AML-193 (cell line): ENCODE measurements at places on chromosomes 6 and 20.

DNA sequence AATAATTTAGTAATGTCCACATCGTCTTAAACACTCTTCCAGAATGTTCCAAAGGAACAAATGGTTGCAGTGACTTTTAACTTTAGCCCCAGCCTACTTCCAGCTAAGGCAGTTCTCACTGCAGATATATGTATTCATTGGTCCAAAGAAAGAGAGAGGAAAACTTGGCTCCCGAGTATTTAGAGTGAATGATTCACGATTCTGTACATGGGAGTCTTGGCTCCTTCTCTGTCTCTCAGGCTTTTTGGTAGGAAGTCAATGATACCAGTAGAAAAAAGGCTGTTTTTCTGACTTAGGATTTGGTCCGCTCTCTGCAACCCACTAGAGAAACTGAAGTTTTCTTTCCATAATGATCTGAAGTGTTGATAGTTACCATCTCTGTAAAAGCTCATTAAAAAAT lies 38.6 kb downstream of the E2F3 start:
- no peak for DNase-seq

DNA sequence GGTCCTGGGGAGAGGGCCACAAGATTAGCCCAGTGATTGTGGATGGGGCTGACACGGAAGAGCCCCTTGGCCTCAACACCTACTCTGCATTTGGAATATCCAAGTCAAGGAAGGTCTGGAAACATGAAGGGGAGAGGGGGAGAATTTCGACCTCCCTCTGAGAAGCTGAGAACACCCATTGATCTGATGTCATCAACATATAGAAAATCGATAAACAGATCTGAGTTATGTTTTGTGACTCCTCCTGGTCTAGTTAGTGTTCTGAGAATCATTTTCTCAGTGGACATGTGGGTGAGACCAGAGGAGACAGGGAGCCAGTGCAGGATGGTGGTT lies 108.0 kb downstream of the SLC22A3 start:
- no peak for DNase-seq

- peak; percentile 94 for DNase-seq
Measured at GRCh38 chr20:8394308-8394945, 262.4 kb downstream of the PLCB1 start.

- DNase-seq, result no peak
Measured at GRCh38 chr6:160691617-160692016, 10.4 kb upstream of the PLG start.

DNA sequence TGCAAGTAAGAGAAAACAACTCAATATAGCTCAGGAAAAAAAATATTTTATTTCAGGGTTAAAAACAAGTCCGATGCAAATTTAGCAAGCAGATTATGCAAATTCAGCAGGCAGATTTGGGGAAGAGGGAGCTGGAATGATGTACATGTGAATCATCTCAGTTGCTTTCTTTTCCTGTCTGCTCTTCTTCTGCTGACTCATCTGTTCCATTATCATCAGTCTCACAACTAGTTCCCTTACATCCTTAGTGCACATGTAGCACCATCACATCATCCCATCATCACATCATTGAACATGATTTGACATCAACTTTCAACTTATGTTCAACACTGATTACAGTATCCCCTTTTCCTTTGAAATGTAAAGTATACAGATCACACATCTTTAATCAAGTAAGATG lies 11.5 kb upstream of the DEFB113 start:
- no peak for DNase-seq

DNA sequence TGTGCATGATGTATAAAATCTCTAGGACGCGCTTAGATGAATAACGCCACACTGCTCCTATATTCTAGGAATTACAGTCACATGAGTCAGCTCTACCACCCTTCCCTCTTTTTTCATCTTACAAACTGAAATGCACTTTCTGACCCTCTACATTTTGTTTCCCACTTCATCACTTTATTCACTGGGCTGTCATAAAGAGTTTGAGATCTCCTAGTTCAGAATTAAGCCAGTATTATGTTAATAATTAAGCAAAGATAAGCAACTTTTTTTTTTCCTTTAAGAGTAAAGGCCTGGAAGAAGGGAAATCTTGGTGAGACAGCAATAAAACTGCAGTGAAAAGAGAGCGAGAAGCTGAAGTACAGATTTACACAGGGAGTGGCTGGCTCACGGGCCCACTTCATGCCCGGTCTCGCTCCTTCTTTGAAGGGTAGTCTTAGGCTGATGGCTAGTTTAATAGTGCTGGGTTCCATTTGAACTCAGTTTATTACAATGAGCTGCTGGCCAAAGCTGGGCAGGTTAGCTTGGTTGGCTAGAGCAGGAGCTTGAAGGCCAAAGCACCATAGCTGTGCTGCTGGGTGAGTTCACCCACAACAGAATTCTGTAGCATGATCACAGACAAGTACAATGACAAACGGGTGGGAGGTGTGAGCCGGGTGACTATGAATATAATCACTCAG lies 110.6 kb downstream of the MAP7 start:
- no peak for DNase-seq

- no peak for DNase-seq
Measured at GRCh38 chr20:63150911-63151531, 64.9 kb downstream of the YTHDF1 start.

- peak; percentile 85 for DNase-seq
Measured at GRCh38 chr6:88780714-88781389, 182.6 kb downstream of the RNGTT start.

- no peak for DNase-seq
Measured at GRCh38 chr6:56482525-56482924, 160.2 kb downstream of the DST start.

DNA sequence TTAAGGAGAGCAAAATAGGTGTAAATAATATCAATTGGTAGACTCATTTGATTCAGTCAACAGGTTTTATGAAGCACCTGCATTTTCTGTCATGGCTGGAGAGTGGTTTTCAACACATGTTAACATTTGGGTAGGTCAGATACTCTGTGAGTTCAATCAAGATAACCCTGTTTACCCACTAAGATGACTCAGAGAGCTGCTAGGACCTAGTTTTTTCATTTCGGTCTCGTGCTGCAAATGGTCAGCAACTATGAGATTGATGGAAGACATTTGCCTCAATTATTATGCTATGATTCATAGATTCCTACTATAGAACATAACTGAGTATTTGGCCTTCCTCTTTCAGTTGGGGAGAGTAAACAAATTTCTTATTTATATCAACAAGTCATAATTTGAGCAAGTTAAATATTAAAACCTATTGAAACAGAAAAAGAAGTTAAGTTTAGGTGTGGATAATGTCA lies 391.4 kb upstream of the CITED2 start:
- no peak for DNase-seq

GRCh38 chr20:3237958-3238615 lies 903 bp downstream of the SLC4A11 start:
- no peak for DNase-seq

- no peak for DNase-seq
Measured at GRCh38 chr20:12434672-12435071, 517.0 kb downstream of the BTBD3 start.

DNA sequence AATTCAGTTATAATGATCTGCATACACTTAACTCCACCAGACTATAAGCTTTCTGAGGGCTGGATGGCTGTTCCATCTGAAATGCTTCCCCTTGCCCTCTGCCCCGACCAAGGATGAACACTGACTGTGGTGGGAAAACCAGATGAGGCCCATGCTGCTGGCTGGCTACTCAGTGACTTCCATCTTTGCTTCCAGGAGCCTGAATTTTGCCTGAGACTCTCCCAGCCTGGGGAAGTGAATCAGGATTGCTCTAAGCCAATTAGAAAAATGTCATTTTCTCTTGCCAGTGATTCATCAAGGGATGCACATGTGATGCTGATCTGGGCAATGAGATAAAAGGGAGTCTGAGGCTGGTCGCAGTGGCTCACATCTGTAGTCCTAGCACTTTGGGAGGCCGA lies 1.7 kb upstream of the TOMM34 start:
- DNase-seq, result no peak

DNA sequence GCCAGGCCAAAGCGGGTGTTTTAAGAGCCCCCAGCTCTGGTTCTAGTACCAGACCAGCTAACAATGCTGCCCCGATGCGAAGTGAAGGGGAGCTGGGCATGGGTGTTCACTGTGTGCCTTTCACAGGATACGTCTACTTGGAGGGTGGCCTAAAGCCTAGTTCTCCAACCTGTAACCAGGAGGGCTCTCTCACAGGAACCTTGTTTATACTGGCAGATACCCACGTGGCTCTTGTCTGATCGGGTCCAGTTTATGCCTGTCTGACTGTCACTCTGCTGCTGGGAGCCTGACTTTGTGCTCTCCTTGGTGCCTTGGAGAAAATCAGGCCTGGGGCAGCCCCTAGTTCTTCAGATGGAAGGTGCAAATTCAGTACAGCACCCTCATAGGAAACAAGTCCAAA lies 60.2 kb upstream of the RNF144B start:
- DNase-seq, result no peak

DNA sequence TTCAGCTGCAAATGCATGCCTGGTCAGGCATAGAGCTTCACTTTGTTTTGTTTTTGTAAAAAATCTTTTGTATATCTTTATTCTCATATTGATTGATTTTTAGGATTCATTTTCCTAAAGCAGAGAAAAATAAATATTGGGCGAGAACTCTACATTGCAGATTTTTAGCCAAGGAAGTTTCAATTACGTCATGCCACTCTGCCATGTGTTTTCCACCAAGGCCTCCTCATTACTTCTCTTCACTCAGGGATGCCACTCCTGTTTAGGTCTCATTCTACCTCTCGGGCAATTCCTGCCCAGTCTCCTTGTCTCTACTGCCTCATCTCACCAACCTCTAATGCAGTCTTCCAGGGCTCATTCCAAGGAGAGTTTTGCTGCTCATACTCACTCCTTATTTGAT lies 497.3 kb upstream of the SPTLC3 start:
- DNase-seq, result no peak

- no peak for DNase-seq
Measured at GRCh38 chr6:7165890-7166267, 58.1 kb downstream of the RREB1 start.

GRCh38 chr6:39213195-39213920 lies 15.9 kb downstream of the KCNK5 start:
- peak; percentile 72 for DNase-seq

GRCh38 chr6:156773935-156774852 lies 3.0 kb upstream of the ARID1B start:
- DNase-seq, result no peak

- DNase-seq, result no peak
Measured at GRCh38 chr6:38489951-38490350, 149.8 kb downstream of the BTBD9 start.

GRCh38 chr6:45737331-45738056 lies 278.2 kb downstream of the CLIC5 start:
- no peak for DNase-seq

- DNase-seq, result no peak
Measured at GRCh38 chr6:37202788-37203491, 33.0 kb downstream of the PIM1 start.

- no peak for DNase-seq
Measured at GRCh38 chr6:108752733-108753590, 95.3 kb upstream of the ARMC2 start.

DNA sequence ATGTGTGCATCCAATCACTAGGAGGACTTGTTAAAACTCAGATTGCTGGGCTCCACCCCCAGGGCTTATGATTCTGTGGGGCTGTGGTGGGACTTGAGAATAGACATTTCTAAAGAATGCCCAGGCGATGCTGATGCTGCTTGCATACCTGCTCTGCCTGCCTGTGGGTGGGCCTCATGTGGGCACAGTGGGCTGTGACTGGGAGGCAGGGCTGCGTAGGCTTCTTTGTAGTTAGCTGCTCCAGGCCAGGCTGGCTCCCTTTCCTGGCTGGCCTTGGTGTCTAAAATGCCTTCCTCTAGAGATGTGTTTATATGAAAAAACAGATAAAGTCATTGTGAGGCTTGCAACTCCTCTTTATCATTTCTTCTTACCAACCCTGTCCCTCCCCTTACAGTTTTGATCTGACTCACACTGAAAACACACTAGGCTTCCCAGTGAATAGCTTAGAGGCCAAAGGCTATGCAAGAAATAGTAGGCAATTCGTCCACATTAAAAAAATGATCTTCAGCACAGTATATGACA lies 495.5 kb upstream of the MAP3K7 start:
- no peak for DNase-seq

DNA sequence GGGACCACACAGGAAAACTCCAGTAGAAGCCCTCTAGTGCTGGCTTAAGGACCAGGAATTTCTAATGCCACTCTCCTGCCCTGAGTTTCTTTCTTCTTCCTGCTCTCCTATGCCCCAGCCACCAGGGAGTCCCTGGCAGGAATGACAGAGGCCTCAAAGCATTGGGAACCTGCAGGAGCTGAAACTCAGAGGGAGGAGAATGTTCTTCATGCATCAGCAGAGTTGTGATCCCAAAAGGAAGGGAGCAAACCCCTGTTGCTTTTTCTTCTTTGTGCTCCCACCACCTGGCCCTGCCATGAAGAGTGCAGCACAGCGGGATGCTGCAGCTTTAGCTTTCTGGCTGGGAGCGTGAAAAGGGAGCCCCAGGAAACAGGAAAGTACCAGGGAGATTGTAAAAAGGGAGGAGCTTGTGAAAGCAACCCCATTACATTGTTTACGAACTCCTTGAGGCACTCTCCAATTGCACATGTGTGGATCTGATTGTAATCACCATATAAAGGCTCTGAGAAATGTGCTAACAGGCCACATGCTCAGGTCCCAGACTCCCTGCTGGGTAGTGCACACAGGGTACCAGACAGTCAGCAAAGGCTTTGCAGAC lies 34.7 kb upstream of the FKBP1A start:
- DNase-seq, result no peak

DNA sequence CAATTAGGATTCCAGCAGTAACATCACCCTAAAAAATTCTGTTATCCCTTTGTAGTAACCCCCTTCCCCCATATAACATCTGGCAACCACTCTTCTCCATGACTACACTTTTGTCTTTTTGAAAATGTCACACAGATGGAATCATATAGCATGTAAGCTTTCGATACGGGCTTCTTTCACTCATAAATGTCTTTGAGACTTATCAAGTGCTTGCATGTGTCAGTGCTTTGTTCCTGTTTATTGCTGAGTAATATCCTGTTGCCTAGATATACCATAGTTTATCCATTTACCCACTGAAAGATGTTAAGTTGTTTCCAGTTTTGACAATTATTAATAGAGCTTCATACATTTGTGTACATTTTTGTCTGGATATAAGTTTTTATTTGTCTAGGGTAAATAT lies 10.4 kb upstream of the SNPH start:
- DNase-seq, result no peak

DNA sequence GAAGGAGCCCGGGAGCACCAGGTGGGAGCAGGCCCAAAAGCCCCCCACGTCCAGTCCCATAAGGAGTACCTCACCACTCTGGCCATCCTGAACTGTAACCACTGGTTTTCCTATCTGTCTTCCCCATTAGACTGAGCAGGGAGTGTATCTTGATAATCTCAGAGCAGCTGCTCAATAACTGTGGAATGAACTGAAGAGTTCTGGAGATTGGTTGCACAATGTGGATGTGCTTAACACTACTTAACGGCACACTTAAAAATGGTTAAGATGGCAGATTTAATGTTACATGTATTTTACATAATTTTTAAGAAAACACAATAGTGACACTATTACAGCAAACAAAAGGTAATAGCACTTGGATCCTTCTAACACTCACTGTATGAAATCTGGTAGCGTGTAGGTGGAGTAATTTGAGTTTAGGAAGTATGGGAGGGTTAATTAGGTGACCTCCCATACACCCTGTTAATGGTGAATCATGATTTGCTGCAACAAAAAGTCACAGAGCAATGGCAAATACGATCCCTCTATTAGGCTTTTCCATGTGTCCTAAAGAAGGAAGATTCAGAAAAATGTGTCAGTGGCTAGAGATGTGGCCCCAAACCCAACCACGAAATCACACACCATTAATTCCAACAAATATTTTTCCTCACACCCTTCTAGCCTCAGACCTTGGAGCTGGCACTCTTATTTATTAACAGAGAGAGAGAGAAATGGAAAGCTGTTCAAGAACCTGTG lies 18.4 kb downstream of the TRAM2 start:
- no peak for DNase-seq

GRCh38 chr6:170459451-170459850 lies 93.7 kb downstream of the PSMB1 start:
- DNase-seq, result no peak
